ENCODE measurements at places on chromosomes 12 and 14. TPM values are rescaled to one million over a fixed set of nuclear protein-coding genes. Genes with fewer than 3 reads are reported as not detected.

MAP3K12 gene
- total RNA-seq = 9.5 TPM

KRT77 gene
- not detected for total RNA-seq

MMP19 gene
- total RNA-seq = not detected

TAS2R30 gene
- 2.9 TPM for total RNA-seq

IFNG gene
- 53.0 TPM for total RNA-seq

ADCY4 gene
- 5.7 TPM for total RNA-seq

PDZRN4 gene
- total RNA-seq = not detected

STAC3 gene
- 5.4 TPM for total RNA-seq

CLMN gene
- 5.8 TPM for total RNA-seq

RERG gene
- not detected for total RNA-seq

CDKN3 gene
- total RNA-seq = 106 TPM

CDKN1B gene
- 39.7 TPM for total RNA-seq

RNU6-7 gene
- total RNA-seq = not detected

SMIM41 gene
- not detected for total RNA-seq

KCNMB4 gene
- total RNA-seq = 1.3 TPM

SRGAP1 gene
- not detected for total RNA-seq

KLRB1 gene
- 0.46 TPM for total RNA-seq

ZDHHC22 gene
- not detected for total RNA-seq

KRT86 gene
- total RNA-seq = not detected

GLIPR1 gene
- 10.3 TPM for total RNA-seq

SERPINA9 gene
- not detected for total RNA-seq

DCN gene
- total RNA-seq = not detected

ADAM21 gene
- total RNA-seq = 0.39 TPM

SDR9C7 gene
- not detected for total RNA-seq

Measured in activated naive CD4-positive, alpha-beta T cell treated with anti-CD3 and anti-CD28 coated beads, Interleukin-2, amount 50 U/mL, for 72 hours (primary cell).